ENCODE measurements at places on chromosomes 13 and 19.

DNA sequence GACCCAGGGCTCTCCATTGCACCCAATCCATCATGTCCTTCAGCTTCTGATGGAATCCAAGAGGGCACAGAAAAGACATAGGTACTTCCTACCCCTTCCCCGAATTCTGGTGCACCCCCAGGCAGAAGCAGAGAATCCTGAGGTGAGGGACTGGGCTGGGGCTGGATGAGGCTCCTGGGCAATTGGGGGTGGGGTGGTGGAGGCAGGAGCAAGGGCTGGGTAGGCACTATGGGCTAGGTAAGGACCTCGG lies 2.7 kb upstream of the KCNC3 start:
- no peak for DNase-seq

DNA sequence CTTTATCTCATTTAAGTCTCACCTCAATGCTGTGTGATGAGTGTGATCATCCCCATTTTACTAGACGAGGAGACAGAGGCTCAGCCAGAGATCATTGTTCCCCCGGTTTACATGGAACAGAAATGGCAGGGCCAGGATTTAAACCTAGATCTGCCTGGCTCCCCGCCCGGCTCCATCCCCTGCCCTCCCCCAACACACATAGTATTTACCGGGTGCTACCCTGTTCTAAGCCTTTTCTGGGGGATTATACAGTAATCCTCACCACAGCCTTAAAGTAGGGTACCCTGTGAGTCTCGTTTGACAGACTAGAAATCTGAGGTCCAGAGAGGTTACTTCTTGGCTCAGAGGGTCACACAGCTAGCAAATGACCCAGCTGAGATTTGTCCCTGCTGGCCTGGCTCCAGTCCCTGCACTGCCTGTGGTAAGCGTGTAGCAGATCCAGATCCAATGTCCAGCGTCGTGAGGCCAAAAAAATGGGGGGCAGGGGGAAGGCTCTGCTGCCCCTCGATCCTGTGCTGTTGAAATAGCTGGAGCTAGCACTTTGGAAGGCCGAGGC lies 3.8 kb upstream of the KLC3 start:
- DNase-seq: no peak

- DNase-seq: no peak
Observed at GRCh38 chr19:4295972-4296771, 6.0 kb downstream of the TMIGD2 start.

DNA sequence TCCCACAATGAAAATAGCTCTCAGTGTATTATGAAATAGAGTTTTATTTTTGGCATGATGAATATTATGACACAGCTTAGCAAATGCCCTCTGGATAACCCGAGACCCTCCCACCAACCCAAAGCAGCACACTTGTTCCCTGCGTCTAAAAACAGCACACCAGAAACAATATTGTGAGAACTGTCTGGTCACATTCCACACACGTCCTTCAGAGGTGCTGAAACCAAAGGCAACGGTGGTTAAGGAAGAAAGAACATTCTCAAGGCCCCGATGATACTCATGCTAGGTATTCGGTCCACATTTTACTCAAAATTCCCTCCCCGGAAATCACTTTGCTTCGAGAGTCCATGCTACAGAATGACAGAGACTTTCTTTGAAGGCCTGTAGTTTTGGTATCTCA lies 156.7 kb downstream of the SLC7A1 start:
- DNase-seq: no peak

DNA sequence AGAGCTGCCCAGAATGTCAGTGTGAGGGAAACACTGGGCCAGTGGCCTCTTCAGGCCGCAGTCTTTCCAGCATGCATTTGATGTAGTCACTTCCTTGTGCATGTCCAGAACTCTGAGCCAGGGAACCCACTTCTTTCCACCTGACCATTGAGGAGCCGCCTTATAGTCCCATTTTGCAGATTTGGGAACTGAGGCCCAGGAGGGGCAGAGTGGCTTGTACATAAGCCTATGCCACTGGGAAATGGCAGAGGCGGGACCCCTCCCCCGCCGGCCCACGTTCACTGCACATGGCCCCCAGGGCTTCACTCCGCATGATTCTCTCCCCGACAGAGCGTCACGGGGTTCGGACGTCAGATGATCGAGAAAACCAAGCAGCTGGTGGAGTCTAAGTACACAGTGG lies 5.6 kb upstream of the SPIB start:
- DNase-seq: no peak

DNA sequence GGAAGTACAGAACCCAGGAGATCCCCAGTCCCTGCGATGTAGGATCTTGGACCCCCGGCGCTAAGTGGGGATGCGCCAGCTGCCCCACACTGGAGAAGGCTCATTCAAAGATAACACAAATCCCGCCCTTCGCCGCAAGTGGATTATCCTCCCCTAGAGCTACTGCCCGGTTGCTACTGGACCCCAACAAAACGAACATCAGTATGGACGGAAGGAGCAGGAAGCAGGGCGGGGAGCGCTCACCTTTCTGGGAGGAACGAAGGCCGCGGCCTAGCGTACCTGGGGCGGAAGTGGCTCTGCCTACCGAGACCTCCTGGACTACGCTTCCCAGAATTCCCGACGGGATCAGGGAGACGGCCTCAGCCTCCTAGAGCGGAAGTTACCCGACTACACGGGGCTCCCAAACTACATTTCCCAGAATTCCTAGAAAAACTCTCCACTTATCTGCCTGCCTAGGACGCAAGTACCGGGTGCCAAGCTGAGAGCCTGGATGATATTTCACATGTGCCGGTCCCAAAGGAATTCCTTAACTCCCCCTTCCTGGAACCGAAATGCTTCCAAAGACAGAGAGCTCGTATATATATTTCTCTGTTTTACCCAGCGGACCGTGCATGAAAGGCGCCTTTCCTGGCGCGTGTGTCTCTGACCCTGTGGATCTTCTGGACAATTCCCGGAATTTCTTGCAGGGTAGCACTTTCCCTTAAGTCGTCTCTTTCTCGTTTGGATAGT lies at the start of gene ZNF112:
ZNF112 (minus strand) TSS at position 298 of the 729 bp plus-strand sequence. CDS start 16,141 bp downstream, outside the sequence.
- peak; percentile 5 for DNase-seq

DNA sequence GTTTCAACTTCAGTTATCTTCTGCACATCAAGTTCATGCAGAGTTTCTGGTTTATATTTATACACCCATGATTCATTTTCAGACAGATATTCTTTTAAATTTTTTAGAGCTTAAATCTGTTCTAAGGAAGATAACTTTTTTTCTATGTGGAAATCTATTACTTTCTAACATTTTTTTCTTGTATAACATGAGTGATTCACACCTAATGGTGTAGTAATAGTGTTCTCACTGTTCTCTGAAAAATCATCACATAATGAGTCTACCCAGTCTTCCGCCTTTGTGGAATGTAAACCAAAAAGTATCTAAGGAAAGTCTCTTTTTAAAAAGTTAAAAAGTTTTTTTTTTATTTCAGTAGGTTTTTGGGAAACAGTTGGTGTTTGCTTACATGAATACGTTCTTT lies 70.8 kb downstream of the FNDC3A start:
- DNase-seq: no peak

GRCh38 chr19:51016798-51017683 lies 2.5 kb downstream of the KLK10 start:
- peak; percentile 57 for DNase-seq

- DNase-seq: peak; percentile 26
Observed at GRCh38 chr13:41492432-41493260, 35.3 kb downstream of the RGCC start.

All from stimulated activated CD4-positive, alpha-beta T cell treated with anti-CD3 and anti-CD28 coated beads, Interleukin-4, amount 100 ng/mL, for 24 hours (primary cell).